ENCODE measurements at places on chromosomes 4 and X. TPM values are rescaled to one million over a fixed set of nuclear protein-coding genes. Genes with fewer than 3 reads are reported as not detected.

Gene TRPC5OS
- total RNA-seq: not detected

Gene EVC
- 29.3 TPM for total RNA-seq

Gene OTUD6A
- total RNA-seq: not detected

Gene ARMCX6
- 52.3 TPM for total RNA-seq

Gene BDH2
- total RNA-seq: 27.2 TPM

- no peaks in the 10 kb centered on the region for H3K27me3 ChIP-seq
- H3K27ac ChIP-seq: no peak overlapping the region
- DNase-seq: no peak
- H3K36me3 ChIP-seq: no peaks in the 10 kb centered on the region
- H3K4me3 ChIP-seq: no peak overlapping the region
Measured at GRCh38 chrX:9318766-9319165, 146.1 kb upstream of the TBL1X start.

DNA sequence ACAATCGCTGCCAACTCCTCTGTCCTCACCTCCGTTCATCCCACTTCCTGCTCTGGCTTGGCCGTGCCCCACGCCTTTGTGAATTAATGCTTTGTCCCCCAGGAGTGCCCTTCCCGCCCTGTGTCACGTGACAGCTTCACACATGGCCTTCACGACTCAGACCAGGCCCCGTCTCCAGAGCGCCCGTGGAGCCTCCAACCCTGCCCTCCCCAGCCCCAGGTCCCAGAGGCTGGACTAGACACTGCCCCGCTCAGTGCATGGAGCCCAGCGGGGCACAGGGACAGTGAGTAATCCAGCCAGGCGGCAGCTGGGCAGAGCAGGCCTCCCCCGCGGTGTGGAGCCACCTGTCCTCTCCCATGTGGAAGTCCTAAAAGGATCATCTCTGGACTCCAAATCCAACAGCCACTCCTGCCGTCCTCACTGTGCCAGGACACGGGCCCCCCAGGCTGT lies 7.4 kb downstream of the ADRA2C start:
- H3K4me1 ChIP-seq: no peaks in the 10 kb centered on the region
- no peak overlapping the region for H3K27ac ChIP-seq
- no peak for DNase-seq
- H3K27me3 ChIP-seq: no peaks in the 10 kb centered on the region

GRCh38 chr4:85402371-85402770 lies 72.6 kb upstream of the ARHGAP24 start:
- DNase-seq: no peak
- H3K4me1 ChIP-seq: no peaks in the 10 kb centered on the region
- no peaks in the 10 kb centered on the region for H3K36me3 ChIP-seq
- no peak overlapping the region for H3K27ac ChIP-seq

DNA sequence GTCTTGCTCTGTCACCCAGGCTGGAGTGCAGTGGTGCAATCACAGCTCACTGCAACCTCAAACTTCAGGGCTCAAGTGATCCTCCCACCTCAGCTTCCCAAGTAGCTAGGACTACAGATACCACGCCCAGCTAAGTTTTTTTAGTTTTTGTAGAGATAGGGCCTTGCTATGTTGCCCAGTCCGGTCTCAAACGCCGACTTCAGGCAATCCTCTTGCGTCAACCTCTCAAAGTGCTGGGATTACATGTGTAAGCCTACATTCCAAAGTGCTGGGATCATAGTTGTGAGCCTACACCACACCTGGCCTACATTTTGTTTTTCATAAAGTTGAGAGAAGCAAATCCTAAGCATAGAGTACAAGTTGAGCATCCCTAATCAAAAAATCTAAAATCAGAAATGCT lies 42.2 kb downstream of the SMARCA5 start:
- H3K27ac ChIP-seq: no peak overlapping the region
- no peak for DNase-seq
- peaks cover 15% of the 10 kb centered on the region for H3K27me3 ChIP-seq
- no peaks in the 10 kb centered on the region for H3K36me3 ChIP-seq
- H3K4me3 ChIP-seq: no peak overlapping the region

- no peaks in the 10 kb centered on the region for H3K4me1 ChIP-seq
- DNase-seq: no peak
- no peaks in the 10 kb centered on the region for H3K27me3 ChIP-seq
- H3K27ac ChIP-seq: no peak overlapping the region
- H3K36me3 ChIP-seq: no peaks in the 10 kb centered on the region
Measured at GRCh38 chr4:42845586-42845985, 46.9 kb upstream of the GRXCR1 start.

DNA sequence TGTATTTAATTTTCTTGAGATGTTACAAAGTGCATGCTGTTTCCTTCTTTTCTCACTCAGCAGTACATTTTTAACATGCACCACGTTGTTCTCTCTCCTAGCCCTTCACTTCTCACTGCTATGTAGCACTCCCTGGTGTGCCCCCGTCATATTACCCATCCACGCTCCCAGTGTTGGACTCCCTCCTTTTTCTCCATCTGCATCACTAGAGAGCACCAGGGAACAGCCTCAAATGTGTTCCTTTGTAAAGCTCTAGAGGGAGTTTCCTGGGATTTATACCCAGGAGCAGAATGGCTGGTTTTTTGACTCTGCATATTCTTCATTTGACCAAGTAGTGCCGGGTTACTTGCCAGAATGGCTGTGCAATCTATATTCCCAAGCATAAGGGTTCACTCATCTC lies 240.3 kb upstream of the ANXA3 start:
- H3K27me3 ChIP-seq: no peaks in the 10 kb centered on the region
- no peak overlapping the region for H3K27ac ChIP-seq
- no peak overlapping the region for H3K4me3 ChIP-seq
- no peaks in the 10 kb centered on the region for H3K36me3 ChIP-seq

DNA sequence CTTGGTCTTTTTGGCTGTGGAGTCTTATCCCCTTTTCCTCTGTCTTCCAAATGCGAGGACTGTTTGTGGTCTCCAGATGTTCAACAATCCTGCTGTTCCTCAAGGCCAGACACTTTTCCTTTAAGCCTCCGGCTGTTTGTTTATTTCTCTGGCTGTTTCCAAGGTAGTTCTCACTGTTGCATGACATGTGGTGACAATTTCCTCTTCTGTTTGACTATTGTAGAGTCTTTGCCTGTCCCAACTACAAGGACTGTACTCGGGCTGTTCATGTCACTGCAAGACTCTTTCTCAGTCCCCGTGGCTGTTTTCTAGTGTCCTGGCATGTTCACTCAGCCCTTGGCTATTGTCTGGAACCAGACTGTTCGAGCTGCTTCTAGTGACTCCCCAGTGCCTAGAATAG lies 50.6 kb downstream of the ZNF157 start:
- H3K27ac ChIP-seq: no peak overlapping the region
- H3K4me3 ChIP-seq: no peak overlapping the region
- H3K27me3 ChIP-seq: no peaks in the 10 kb centered on the region
- no peak for DNase-seq

GRCh38 chrX:94961730-94962129 lies 1287.7 kb downstream of the FAM133A start:
- DNase-seq: no peak
- no peak overlapping the region for H3K4me3 ChIP-seq
- no peaks in the 10 kb centered on the region for H3K36me3 ChIP-seq
- H3K27ac ChIP-seq: no peak overlapping the region
- H3K4me1 ChIP-seq: no peaks in the 10 kb centered on the region

GRCh38 chrX:53246231-53246630 lies 21.2 kb upstream of the KDM5C start:
- H3K27me3 ChIP-seq: no peaks in the 10 kb centered on the region
- DNase-seq: no peak
- no peak overlapping the region for H3K27ac ChIP-seq
- no peaks in the 10 kb centered on the region for H3K36me3 ChIP-seq
- no peaks in the 10 kb centered on the region for H3K4me1 ChIP-seq

- no peak for DNase-seq
- H3K4me3 ChIP-seq: no peak overlapping the region
- H3K27me3 ChIP-seq: no peaks in the 10 kb centered on the region
- peaks cover 96% of the 10 kb centered on the region for H3K4me1 ChIP-seq
- H3K27ac ChIP-seq: no peak overlapping the region
- H3K36me3 ChIP-seq: no peaks in the 10 kb centered on the region
Measured at GRCh38 chr4:158816955-158817354, 48.1 kb downstream of the FNIP2 start.

- no peaks in the 10 kb centered on the region for H3K4me1 ChIP-seq
- no peaks in the 10 kb centered on the region for H3K27me3 ChIP-seq
- H3K4me3 ChIP-seq: no peak overlapping the region
- H3K27ac ChIP-seq: no peak overlapping the region
- no peak for DNase-seq
Measured at GRCh38 chr4:167642250-167642649, 408.0 kb upstream of the SPOCK3 start.

DNA sequence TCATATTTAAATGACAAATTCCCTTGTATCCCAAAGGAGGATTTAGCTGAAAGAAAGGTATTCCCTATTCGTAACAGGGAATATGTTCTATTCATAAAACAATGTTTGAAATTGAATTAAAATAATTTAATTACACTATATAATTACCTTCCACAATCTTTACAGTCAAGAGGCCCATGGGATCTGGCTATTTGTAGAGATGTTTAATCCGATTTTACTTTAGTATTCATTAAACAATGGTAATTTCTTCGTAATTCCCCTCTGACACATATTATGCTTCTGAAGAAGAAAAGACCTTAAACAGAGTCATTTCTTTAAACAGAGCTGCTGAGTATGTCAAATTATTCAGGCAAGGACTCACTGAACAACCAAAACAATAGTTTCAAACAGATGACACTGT lies 98.8 kb downstream of the MAGEC1 start:
- no peaks in the 10 kb centered on the region for H3K27me3 ChIP-seq
- H3K4me1 ChIP-seq: no peaks in the 10 kb centered on the region
- H3K4me3 ChIP-seq: no peak overlapping the region
- no peaks in the 10 kb centered on the region for H3K36me3 ChIP-seq
- DNase-seq: no peak

DNA sequence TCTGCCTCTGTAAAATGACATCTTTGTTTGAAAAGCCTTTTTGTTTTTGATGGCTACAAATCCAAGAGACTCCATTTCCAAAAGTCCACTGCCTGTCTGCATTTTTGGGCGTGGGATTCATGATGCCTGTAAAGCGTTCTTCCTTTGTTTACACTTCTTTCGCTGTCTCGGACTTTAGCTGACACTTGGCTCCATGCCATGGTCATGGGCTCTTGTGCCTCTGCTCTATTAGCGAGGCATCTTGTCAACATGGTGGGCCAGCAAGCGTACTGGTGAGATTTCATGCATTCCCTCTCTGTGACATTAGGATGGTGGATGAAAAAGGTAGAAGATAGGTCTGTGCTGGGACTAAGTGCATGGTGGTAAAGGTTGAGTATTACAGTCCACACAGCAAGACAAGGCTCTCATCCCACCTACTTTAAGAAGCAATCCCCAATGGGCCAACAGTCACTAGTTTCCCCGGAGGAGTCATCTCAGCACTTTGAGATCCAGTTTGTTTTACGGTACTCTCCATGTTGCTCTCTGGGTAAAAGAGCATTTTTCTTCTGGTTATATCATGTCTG lies 298.2 kb upstream of the KLF3 start:
- no peak for DNase-seq
- no peak overlapping the region for H3K27ac ChIP-seq
- no peaks in the 10 kb centered on the region for H3K36me3 ChIP-seq
- no peaks in the 10 kb centered on the region for H3K27me3 ChIP-seq

DNA sequence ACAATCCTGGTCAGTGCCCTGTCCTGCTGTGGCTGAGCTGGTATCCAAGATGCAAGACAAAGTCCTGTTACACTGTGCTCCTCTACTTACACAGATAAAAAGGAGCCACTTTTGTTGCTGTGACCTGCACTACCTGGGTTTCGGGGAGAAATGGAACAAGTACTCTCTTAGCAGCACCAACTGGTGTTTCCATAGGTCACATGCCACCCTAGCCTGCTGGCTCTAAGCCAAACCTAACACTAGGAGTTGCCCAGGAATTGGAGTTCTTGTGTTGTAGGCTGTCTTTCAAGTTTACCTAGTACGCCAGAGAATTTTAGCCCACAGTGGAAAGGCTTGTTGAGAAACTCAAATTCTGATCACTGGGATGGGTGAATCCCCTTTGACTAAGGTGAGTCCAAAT lies 727.4 kb downstream of the FAM133A start:
- H3K27me3 ChIP-seq: no peaks in the 10 kb centered on the region
- H3K4me1 ChIP-seq: no peaks in the 10 kb centered on the region
- H3K4me3 ChIP-seq: no peak overlapping the region
- peak; percentile 5 for DNase-seq
- H3K27ac ChIP-seq: no peak overlapping the region
- no peaks in the 10 kb centered on the region for H3K36me3 ChIP-seq

GRCh38 chr4:107863850-107864371 lies 39.2 kb downstream of the SGMS2 start:
- peaks cover 16% of the 10 kb centered on the region for H3K36me3 ChIP-seq
- DNase-seq: no peak
- no peaks in the 10 kb centered on the region for H3K4me1 ChIP-seq
- peak overlapping the region; percentile 45 for H3K27ac ChIP-seq
- H3K27me3 ChIP-seq: no peaks in the 10 kb centered on the region
- H3K4me3 ChIP-seq: no peak overlapping the region

GRCh38 chr4:149584722-149585121 lies 230.9 kb downstream of the IQCM start:
- H3K4me1 ChIP-seq: no peaks in the 10 kb centered on the region
- H3K4me3 ChIP-seq: no peak overlapping the region
- H3K36me3 ChIP-seq: no peaks in the 10 kb centered on the region
- no peaks in the 10 kb centered on the region for H3K27me3 ChIP-seq
- no peak overlapping the region for H3K27ac ChIP-seq

DNA sequence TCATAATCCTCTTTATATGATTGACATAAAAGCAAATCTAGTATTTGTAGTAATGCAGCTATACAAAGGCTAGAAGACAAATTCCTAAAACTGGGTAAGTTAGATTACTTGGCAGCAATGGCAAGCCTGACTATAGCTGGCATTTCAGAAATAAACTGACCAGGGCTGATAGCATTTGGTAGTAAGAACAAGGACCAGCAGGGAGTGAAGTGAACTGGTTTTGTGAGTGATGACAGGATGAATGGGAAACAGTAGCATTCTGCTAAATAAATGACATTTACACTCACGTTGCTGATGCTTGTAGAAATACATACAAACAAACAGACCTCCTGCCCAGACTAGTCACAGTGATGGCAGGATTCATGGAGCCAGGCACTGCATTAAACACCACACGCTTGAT lies 31.5 kb upstream of the TNIP3 start:
- no peak overlapping the region for H3K4me3 ChIP-seq
- no peaks in the 10 kb centered on the region for H3K36me3 ChIP-seq
- H3K27ac ChIP-seq: no peak overlapping the region
- DNase-seq: no peak
- peaks cover 17% of the 10 kb centered on the region for H3K4me1 ChIP-seq

DNA sequence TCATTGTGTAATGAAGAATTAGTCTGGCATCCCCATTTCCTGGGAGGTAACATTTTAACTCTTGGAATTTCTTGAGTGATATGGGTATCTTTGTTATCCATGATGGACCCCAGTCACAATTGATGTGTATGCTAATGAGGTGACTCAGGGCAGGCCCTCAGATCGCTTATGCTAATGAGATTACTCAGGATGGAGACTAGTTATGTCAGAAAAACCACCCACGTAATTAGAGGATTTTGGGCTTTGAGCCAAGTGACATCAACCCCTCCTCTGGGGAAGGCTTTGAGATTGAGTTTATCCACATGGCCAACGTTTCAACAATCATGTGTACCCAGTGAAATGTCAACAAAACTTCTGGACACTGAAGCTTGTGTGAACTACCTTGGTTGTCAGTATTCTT lies 772.7 kb downstream of the STPG2 start:
- H3K27ac ChIP-seq: no peak overlapping the region
- no peaks in the 10 kb centered on the region for H3K4me1 ChIP-seq
- H3K36me3 ChIP-seq: no peaks in the 10 kb centered on the region
- no peaks in the 10 kb centered on the region for H3K27me3 ChIP-seq
- DNase-seq: no peak

GRCh38 chr4:102554482-102554881 lies 53.3 kb downstream of the NFKB1 start:
- peaks cover 7% of the 10 kb centered on the region for H3K4me1 ChIP-seq
- no peak overlapping the region for H3K27ac ChIP-seq
- no peaks in the 10 kb centered on the region for H3K27me3 ChIP-seq
- no peaks in the 10 kb centered on the region for H3K36me3 ChIP-seq
